ENCODE measurements at places on chromosomes 1 and 21. TPM values are rescaled to one million over a fixed set of nuclear protein-coding genes. Genes with fewer than 3 reads are reported as not detected.

DNA sequence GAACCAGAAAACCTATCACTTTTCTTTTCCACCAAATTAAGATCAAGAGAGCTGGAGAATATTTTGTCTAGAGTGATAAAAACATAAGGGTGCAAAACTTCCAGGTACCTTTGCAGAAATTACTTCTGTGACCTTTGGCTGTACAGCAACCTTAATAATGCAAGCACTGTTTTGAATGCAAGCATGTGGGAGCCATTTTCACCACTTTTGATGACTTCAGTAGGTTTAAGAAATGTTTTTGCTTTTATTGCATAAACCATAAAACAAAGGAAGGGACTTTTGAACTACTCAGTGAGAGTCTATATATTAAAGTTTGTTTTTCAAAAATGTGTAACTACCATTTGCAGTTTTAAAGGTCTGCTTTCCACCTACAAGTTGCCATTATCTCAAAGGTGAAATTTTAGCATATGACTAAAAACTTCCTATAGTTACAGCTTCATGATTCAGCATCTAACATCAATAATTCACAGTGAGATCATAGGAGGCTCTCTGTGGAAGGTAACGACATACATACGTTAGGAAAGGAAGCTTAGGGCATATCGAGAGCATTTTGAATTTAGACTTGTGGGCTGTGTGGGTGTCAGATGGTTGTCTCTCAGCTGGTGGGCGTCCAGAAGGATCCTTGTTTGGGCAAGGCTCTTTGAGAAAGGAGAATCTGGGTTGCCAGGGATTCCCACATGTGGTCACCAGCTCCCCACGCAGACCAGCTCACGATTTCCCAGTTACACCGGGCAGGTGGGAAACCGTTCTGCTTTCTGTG lies 1.1 kb upstream of the GADD45A start:
- DNase-seq = no peak

GRCh38 chr1:184691719-184692324 lies 62.8 kb downstream of the EDEM3 start:
- no peak for DNase-seq

GRCh38 chr1:164912290-164912689 lies 353.3 kb downstream of the PBX1 start:
- no peak for DNase-seq

GRCh38 chr1:232956081-232956480 lies 5.7 kb downstream of the NTPCR start:
- DNase-seq = no peak

GRCh38 chr1:90413519-90413918 lies 303.6 kb downstream of the BARHL2 start:
- DNase-seq = no peak

DNA sequence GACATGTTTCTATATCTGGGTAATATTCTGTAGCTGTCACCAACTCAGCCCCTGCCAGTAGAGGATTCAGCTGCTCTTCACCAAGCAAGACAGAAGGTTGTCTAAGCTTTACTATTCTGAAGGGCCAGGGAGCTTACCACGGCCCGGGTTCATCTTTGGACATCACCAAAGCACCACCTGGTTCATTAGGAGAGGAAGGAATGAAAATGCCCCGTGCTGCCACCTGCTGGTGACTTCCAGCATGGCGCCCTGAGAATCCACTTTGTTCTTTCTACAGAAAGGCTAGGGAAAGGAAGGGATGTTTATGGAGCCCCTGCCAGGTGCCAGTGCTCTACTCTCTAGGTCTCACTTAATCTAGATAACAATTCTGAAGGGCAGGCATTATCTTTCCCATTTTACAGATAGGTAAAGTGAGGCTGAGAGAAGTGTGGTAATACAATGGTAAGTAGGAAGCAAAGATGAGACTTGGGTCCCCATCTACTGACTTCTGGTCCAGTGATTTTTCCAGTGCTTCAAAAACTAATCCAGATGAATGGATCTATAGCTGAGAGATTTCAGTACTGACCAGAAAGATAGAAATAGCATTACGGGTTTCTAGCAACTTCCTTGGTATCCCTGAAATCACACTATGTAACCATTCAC lies 79.5 kb downstream of the BEND5 start:
- peak; percentile 89 for DNase-seq

Gene KCNJ10
- 0.05 TPM for polyA plus RNA-seq

- DNase-seq = no peak
Measured at GRCh38 chr1:223873044-223873443, 27.3 kb upstream of the TP53BP2 start.

DNA sequence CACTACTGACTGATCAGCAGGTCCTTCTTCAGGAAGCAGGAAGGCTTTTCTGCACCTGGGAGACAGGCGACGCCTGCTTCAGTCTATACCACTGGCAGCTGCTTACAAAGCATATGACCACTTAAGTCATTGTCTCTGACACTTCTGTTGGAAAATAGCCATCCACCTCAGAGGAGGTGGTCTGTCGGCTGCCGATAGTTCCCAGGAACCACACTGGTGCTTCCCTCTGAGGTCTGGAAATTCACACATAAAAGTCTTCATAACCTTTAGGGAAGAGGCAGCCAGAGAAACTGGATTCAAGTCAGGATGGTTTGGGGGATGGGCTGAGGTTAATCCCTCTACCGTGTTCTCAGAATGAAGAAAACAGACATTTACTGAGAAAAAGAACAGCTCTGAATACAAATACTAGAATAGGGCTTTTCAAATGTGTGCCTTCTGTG lies 15.6 kb upstream of the SRP9 start:
- DNase-seq = no peak

DNA sequence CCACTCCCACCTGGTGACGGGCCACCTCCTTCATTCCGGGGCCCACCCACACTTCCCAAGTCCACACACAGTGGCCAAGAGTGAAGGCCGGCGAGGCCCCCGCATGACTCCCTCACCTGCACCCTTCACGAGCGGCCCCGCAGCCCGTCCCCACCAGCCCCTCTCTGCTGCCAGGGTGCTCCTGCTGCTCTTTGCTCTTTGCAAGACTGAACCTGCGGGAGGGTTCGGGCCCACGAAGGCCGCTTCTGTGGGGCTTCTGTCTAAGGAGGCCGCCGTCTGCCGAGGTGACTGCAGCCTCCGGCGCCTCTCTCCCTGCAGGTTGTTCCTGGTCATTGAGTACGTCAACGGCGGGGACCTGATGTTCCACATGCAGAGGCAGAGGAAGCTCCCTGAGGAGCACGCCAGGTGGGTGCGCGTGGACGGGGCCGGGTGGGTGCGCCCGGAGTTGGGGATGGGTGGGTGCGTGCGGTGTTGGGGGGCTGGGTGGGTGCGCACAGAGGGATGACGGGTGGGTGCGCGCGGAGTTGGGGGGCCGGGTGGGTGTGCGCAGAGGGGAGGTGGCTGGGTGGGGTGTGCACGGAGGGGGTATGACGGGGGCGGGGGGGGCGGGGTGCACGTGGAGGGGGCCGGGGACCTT lies 25.3 kb downstream of the FAAP20 start:
- no peak for DNase-seq

- DNase-seq = no peak
Measured at GRCh38 chr1:202953392-202953791, 4.7 kb downstream of the ADIPOR1 start.

DNA sequence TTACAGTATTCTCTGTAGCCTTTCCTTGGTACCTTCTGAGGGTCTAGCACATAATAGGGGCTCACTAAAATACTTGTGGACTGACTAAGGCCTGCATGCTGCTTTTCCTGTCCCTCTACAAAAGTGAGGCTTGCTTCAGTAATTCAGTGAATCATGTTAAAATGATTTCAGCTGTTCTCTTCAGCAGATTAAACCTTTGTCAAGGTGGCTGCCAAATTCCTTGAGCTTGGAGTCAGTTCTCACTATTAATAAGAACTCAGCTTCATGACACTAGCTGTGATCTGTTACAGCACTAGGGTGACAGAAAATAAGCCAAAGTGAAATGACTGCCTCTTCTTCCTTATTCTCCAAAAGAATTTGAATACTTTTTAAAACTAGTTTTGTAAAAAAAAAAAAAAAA lies 128.8 kb downstream of the KCNN3 start:
- no peak for DNase-seq

Gene SGIP1
- 1.8 TPM for polyA plus RNA-seq

- no peak for DNase-seq
Measured at GRCh38 chr21:45639206-45640000, 4.1 kb upstream of the PCBP3 start.

DNA sequence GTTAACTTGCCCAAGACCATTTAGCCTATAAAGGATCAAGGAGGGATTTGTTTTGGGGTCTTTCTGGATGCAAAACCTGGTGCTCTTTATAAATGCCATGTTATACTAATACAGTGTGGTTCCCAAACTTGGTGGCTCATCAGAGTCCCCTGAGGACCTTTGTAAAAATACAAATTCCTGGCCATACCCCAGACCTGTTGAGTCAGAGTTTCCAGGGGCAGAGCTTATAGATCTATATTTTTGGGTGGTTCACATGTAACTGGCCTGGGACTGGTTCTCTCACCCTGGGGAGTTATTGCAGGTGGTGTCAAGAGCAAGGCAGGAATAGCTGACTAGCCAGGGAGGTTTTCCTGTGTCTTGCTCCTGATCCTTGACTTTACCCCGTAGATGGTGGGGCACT lies 136.9 kb upstream of the HNRNPU start:
- no peak for DNase-seq

- DNase-seq = no peak
Measured at GRCh38 chr1:67988066-67988465, 62.4 kb downstream of the DIRAS3 start.

GRCh38 chr1:183152180-183152579 lies 33.9 kb upstream of the LAMC2 start:
- DNase-seq = no peak

GRCh38 chr1:18480315-18481189 lies at the start of gene KLHDC7A:
Gene KLHDC7A, plus strand, starts transcription at chr1:18480930. Its CDS starts 52 bp downstream, at chr1:18480982.
- peak; percentile 93 for DNase-seq

DNA sequence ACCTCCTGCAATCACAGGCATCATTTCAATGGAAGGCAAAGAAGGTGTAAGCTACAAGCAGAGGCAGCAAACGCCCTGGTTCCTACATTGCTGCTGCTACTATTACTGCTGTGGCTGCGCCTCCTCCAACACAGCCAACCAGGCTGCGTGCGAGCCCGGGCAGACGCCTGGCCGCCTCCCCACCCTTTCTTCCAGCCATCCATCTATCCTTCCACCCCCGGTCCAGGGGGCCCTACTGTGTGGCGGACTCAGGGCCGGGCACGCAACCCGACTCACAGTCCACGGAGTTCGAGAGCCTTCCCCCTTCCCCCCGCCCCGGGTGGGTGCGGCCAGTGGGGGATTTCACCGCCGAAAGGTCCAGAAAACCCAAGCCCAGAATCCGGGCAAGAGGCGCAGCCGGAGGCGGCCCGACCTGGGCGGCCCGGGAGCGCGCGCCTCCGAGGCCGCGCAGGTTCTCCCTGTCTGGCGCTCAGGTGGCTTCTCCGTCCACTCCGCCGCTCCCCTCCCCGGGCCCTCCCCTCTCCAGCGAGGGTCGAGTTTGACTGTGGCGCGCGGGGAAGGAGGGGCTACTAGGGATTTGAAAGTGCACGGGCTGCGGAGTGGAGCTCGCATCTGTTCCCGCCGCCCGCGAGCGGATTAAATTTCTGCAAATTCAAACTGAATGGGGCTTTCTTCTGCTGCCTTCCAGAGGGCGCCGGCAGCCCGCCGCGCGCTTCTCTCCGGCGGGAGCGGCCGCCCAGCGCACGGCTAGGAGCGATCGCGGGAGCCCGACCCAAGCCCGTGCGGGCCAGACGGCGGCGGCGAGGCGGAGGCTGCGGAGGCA lies at the start of gene HUNK:
TSS of gene HUNK (plus strand) at position 569 of the 823 bp plus-strand sequence. CDS start 655 bp downstream, outside the sequence.
- peak; percentile 88 for DNase-seq

DNA sequence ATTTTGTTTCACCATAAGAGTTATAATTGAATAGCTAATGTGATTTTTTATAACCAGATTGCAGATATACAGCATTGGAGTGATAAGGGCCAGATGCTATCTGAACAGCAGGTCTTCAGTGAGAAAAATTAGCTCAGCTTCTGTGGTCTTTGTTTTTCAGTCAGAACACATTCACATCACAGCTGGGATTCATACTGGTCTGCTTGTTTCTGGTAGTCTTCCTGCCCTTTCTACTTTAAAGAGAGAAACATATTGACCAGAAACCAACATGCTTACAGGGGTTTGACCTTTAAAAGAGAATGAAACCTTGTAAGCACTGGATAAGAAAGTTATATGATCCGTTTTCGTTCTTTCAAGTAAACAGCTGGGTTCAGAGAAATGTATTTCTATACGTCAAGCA lies 213.7 kb upstream of the TMPRSS15 start:
- DNase-seq = no peak

Gene SPRR1A
- polyA plus RNA-seq = not detected

Gene RGS13
- 0.27 TPM for polyA plus RNA-seq

- DNase-seq = no peak
Measured at GRCh38 chr1:35210321-35211119, 17.6 kb upstream of the SFPQ start.

DNA sequence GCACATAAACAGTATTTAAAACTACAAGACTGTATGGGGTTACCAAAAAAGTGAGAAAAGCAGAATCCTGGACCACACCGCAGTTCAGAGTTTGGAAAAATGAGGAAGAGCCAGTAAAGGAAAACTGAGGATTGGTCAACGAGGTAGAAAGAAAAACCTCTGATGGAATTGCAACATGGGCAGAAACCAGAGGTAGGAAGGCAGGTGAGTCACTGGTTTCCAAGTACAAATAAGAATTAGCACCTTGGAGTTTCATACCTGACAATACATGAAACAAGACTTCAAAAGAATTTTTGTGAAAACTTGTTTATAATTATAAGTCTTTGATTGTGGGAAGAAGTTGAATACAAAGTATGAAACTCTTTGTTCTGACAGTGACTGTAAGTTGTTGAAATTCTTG lies 533.7 kb upstream of the DAB1 start:
- no peak for DNase-seq

DNA sequence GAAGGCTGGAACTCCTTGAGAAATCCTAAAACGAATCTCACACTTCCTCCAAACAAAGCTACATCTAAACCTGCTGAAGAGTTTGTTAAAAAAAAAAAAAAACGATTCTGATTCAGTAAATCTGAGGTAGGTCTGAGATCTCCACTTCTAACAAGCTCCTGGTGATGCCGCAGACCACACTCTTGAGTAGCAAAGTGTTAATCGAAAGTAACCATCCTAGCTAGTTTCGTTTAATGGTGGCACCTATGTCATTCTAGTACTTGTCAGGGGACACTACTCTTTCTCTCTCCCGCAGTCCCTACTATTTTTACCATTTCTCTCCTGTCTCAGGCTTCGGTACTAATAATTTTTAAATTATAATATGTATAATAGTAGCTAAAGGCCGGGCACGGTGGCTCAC lies 2.1 kb downstream of the CLCC1 start:
- DNase-seq = no peak

DNA sequence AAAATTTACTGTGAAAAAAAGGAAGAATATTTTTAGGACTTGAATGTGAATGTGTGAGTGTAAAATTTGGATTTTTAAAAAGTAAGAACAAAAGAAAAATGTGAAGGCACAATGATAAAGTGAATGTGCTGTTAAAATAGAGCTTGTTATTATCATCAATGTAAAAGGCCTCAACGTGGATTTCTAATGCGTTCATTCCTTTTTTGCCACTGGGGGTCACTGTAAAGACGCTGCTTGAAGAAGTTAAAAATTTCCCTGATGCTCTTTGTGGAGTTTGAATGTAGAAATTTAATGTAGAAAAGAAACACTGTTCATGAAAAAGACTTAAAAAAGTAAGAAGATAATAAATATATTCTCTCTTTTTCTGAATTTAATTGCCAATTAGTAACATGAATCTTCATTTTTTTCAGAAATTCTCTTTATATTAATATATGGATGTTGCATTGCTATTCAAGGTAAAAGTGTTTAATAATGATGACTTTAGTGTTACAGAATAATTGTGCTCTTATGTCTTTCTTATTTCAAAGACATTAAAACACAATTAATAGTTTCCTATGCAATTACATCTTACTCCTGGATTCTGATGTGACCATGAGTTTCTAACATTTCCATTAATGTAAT lies 161.5 kb downstream of the DNM3 start:
- DNase-seq = no peak

- DNase-seq = no peak
Measured at GRCh38 chr1:73953186-73953585, 244.8 kb downstream of the LRRIQ3 start.
